ENCODE measurements at places on chromosomes 16 and 17.
A peak's percentile ranks its signal among the peaks of the same experiment; 100 is the strongest.

DNA sequence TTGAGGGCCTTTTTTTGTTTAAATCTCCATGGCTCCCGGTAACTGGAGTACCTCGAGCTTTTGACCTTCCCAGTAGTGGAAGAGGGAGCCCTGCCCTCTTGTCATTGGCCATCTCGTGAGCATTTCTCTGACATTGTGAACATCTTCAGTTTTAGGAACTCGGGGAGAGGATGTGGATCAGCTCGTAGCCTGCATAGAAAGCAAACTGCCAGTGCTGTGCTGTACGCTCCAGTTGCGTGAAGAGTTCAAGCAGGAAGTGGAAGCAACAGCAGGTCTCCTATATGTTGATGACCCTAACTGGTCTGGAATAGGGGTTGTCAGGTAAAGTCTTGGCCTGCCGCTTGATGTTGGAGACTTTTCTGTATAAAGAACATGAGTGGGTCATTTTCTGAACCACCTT lies 24.3 kb downstream of the NTAN1 start:
- no peak for DNase-seq

- peak; percentile 33 for DNase-seq
Observed at GRCh38 chr16:88754912-88755744, 29.9 kb downstream of the PIEZO1 start.

DNA sequence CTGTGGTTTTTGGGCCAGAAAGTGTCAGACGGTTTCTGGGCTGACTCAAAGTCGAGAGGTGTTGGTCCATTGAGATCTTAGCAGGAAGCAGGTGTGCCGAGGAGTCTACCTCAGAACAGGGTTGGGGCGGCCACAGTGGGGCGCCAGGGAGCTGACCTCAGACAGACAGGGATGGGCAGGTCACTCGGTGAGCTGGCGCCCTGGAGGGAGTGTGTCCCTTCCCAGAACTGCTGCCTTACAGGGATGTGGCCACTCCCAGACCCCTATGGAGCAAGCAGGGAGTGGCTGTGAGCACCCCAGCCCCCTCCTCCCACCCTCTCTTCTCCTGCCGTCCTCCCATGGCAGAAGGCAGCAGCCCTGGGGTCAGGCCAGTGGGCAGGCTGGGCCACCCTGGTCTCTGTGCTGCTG lies 14.0 kb upstream of the DPEP1 start:
- DNase-seq: peak; percentile 47

- DNase-seq: peak; percentile 39
Observed at GRCh38 chr16:57906382-57907316, 64.3 kb downstream of the CNGB1 start.

DNA sequence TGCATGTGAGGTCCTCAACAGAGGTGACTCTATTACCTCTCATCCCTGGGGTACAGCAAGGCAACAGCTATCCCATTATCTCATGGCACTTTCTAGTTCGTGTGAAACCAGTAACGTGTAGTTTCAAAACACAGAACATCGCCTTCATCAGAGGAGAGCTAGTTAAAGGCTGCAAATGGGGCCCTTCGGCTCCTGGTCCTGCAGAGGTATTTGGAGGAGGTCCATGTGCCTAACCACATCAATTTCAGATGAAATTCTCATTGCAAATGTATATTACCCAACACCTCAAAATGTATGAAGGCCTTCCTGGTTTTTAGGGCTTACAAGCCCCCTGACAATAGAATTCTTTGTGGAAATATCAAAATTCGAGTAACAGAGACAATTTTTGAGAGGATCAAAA lies 95.7 kb upstream of the PSMD7 start:
- no peak for DNase-seq

- DNase-seq: no peak
Observed at GRCh38 chr17:4446326-4447071, 12.8 kb downstream of the SPNS3 start.

- no peak for DNase-seq
Observed at GRCh38 chr16:27108051-27108770, 41.5 kb downstream of the C16orf82 start.

- DNase-seq: no peak
Observed at GRCh38 chr17:63639125-63639524, 16.9 kb downstream of the MAP3K3 start.

DNA sequence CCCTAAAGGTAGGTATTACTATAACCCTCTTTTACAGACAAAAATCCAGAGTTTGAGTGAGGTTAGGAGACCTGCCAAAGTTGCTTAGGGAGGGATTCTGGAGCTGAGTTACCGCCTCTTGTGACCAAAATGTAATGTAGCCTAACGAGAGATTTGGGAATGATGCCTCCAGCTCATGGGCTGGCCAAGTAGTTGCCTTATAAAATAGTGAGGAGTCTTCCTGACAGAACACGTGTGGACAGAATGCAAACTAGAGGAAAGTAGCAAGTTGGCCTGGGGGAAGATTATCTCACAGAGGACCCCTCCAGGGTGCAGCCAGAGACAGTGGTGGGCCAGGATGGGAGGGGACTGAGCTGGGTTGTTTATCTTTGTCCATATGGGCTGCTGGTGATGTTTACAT lies 543.7 kb upstream of the CDH11 start:
- DNase-seq: no peak

GRCh38 chr16:10876799-10877341 lies at the start of gene CIITA:
Gene CIITA, plus strand, starts transcription at chr16:10877202. Its CDS starts 129 bp downstream, at chr16:10877331.
- peak; percentile 70 for DNase-seq

DNA sequence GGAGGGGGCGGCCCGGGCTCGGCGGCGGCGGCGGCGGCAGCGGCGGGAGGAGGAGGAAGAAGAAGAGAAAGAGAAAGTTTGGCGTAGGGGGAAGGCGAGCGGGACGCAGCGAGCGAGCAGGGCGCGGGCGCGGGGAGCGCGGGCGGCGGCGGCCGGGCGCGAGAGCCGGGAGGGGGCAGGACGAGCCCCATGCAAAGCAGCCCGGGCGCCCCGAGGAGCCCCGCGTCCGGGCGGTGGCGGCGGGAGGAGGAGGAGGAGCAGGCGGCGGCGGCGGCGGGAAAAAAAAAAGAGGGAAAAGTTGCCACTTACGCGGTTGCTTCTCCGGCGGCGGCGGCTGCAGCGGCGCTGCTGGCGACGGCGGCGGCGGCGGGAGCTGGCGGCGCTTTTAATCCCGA lies 10.3 kb upstream of the ZFHX3 start:
- DNase-seq: peak; percentile 46

DNA sequence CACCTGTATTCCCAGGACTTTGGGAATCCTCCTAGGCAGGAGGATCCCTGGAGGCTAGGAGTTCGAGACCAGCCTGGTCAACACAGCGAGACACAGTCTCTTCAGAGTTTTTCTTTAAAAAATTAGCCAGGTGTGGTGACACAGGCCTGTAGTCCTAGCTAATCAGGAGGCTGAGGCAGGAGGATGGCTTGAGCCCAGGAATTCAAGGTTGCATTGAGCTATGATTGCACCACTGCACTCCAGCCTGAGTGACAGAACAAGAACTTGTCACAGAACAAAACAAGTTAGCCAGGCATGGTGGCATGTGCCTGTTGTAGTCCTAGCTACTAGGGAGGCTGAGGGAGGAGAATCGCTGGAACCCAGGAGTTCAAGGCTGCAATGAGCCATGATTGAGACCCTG lies 24.8 kb downstream of the ANKRD40 start:
- DNase-seq: no peak

- DNase-seq: no peak
Observed at GRCh38 chr16:64061621-64062020, 1060.2 kb downstream of the CDH11 start.

- DNase-seq: no peak
Observed at GRCh38 chr17:4504188-4504587, 5.5 kb downstream of the SPNS2 start.

DNA sequence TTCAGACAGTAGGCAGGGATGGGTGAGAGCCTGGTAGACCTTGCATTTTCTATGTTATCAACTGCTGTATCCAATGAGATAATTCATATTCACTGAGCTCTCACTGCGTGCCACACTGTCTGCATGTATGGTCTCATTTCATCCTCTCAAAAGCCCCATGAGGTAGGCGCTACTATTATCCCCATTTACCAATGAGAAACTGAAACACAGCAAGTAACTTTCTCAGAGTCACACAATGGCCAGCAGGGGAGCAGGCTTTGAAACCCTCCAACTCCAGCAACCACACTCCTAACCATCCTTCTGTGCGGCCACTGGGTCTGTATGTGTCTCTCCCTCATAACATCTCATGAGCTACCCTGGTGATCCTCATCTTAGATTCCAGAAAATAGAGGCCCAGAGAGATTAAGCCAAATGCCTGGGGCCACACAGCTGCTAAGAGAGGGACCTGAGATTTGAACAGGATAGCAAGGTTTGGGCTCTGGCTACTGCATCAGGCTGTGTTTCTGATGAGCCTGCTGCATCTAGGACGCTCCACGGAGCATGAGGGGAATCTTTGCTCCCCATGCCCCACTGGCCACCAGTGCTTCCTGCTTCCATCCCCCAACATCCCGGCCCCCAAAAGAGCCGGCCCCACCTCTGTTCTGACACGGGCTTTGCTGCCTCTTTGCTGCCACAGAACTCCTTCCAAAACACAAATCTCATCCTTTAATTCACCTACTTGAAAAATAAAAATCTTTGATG lies 3.2 kb downstream of the CCR7 start:
- DNase-seq: peak; percentile 75

DNA sequence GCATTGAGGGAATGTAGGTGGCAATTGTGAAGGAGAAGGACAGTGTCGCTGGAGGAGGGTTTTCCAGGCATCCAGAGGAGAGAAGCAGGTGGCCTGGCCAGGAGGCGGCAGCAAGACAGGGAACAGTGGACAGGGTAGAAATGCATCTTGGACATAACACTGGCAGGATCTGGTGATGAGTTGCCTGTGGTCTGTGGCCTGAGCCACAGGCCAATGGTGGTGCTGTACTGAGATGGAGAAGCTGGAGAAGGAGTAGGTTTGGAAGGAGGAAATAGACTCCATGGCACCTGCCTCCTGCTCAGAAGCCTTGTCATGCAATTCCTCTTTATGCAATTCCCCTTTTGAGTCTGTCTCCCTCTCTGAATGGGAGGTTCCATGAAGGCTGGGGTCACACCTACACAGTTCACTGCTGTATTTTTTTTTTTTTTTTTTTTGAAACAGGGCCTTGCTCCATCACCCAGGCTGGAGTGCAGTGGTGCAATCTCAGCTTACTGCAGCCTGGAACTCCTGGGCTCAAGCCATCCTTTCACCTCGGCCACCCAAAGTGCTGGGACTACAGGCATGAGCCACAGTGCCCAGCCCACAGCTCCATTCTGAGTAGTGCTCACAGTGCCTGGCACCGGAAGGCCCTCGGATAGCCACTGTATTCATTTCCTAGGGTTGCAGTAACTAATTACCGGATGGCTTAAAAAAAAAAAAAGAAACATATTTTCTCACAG lies 13.5 kb upstream of the CACNG4 start:
- DNase-seq: no peak

- DNase-seq: peak; percentile 44
Observed at GRCh38 chr17:67365738-67366192, 612 bp downstream of the PSMD12 start.

GRCh38 chr17:72790190-72790589 lies 302.3 kb downstream of the SLC39A11 start:
- DNase-seq: no peak

- DNase-seq: no peak
Observed at GRCh38 chr17:68539548-68540467, 27.6 kb downstream of the PRKAR1A start.

GRCh38 chr16:70700101-70701020 lies 14.5 kb upstream of the MTSS2 start:
- no peak for DNase-seq

DNA sequence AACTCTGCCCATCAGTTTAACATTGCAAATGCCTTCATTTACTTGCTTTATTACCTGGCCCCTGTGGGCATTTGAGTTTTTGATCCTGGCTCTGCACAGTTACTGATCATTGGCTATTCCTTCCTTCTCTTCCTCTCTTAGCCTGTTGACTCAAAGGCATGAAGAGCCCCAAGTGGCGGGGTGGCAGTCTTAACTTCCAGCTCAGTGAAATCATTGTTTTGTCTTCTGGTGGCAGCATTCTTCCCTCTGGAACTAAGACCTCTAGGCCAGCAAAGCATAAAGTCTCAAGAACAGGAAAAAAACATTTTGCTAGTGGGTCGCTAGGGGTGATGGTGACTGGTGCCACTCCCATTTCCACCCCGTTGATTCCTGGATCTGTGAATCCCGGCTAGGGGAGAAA lies 52.3 kb upstream of the MRTFB start:
- DNase-seq: no peak

- DNase-seq: no peak
Observed at GRCh38 chr16:68993885-68994284, 111.6 kb upstream of the HAS3 start.

DNA sequence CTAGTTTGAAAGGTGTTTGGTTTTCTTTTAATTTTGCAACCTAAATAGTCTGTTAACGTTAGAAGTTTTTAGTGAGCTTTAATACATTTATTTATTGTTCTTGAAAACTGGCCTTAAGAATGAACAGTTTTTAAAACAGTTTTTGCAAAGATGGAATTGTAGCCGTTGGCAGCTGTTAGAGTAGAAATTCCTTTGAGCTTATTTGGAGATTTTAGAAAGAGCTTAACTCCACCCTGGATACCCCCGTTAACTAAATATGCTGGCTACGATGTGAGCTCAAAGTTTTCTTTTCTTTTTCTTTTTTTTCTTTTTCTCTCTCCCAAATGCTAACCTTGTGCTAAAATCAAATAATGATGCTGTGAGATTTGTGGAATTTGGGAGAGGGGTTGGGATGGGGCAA lies 75.2 kb downstream of the COX10 start:
- no peak for DNase-seq

- DNase-seq: no peak
Observed at GRCh38 chr17:74161503-74161875, 42.0 kb upstream of the RPL38 start.

GRCh38 chr16:55495616-55496289 lies 13.1 kb upstream of the LPCAT2 start:
- no peak for DNase-seq
